ENCODE measurements at places on chromosomes 4 and X.

- no peak for DNase-seq
Measured at GRCh38 chr4:138053641-138054301, 188.4 kb downstream of the SLC7A11 start.

- no peak for DNase-seq
Measured at GRCh38 chrX:12955882-12956703, 18.8 kb upstream of the TMSB4X start.

DNA sequence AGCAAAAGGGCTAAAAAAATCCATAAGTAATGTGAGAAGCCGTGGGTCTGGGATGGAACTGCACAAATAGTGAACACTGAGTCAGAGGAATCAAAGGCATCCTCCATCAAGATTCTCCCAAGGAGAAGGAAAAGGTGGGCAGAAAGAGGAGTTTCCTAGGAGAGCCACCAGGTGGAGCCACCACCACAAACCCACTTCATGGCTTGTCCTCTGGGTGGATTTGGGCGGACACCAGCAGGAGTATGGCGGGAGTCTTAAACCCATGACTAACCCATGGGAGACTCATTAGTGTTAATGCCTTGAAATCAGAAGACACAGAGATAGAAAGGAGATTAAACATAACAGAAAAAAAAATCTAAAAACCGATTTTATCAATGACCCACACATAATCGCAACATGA, 147.7 kb downstream of the SH3KBP1 start:
- no peak for DNase-seq

DNA sequence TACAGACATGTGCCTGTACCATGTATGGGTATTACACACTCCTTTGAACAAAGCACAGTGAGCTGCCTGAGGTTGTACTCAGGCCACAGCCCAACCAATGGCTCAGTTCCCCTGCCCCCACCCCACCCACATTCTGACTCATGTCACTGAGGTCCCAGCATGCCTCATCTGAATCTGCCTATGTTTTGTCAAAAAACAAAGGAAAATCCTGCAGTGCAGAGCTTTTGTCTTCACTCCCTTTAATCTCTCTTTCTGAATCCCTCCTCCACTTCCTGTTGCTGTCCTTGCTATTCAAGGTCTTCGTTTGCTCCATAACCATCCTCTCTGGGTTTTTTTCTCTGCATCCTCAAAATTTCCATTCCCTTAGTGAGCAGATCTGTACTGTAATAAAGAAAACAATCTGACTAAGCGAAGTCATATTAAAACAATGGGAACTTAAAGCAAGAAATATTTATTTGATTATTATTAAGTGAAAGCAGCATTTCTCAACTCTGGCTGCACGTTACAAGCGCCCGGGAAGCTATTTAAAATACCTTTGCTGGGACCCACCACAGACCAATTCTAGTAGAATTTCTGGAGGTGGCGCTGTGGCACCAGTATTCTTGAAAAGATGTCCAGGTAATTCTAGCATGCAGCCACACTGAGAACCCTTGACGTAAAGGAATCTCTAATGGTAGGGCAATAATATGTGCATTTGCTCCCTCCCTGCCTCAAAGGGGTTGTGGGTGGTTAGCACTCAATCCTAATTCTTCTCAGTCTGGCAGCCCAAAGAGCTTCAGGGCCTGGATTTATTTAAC, 8.7 kb downstream of the GUCY2F start:
- no peak for DNase-seq

- DNase-seq = no peak
Measured at GRCh38 chrX:140712413-140713173, 3.0 kb downstream of the LINC00632 start.

GRCh38 chr4:156770140-156770539, 201.5 kb downstream of the PDGFC start:
- no peak for DNase-seq

GRCh38 chr4:10662937-10663336, 21.6 kb downstream of the CLNK start:
- no peak for DNase-seq

DNA sequence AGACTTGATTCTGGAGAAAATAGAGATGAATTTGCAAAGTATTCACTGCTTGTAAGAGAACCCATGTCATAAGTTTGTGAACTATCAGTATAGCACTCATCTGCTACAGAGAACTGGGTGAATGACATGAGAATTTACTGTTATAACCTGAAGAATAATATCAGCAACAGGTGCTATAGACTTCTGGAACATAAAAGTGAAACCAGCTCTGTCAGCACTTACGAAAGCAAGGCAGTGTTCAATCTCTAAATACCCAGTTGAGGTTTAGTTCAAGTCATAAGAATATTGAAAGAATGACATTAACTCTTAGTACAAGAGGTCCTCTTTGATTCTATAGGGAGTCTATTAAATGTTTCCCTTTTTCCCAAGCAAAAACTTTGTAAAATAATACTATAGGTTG, 232.9 kb upstream of the ANKRD50 start:
- DNase-seq = no peak

GRCh38 chrX:138886769-138887168, 175.3 kb upstream of the FGF13 start:
- DNase-seq = no peak

- DNase-seq = no peak
Measured at GRCh38 chrX:120270567-120270966, 20.0 kb downstream of the ZBTB33 start.

DNA sequence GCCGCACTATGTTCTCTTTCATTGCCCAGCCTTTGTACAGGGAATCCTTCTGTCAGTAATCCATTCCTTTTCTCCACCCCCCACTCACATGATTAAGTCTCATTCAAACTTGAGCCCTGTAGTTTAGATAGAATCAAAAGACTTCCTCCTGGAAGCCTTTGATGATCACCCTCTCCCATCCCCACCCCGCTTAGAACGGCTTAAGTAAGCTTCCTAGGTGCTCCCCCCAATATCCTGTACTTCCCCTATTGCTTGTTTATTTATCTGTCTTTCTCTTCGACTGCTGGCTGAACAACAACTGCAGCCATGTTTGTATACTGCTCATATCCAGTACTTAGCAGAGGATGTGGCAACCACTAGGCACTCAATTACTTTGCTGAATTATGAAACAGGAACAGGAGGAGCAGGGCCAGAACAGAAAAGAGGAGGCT, 38.5 kb upstream of the GPC3 start:
- no peak for DNase-seq

DNA sequence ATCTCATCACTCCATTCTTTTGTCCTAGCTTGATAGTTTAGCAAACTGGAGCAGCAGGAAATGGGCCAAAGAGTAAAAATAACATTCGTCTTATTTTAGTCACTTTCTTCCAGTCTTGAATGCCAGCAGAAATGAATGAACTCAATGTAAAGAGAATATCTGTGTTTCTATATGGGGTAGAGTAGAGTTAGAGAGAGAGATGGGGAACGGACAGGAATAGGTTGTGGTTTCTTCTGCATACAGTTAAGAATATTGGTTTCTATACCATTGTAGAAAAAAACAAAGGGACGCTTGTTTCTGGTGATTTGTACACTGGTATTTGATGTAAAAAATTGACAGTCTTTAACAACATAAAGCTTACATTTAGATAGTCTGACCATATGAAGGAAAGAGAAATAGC, 8.9 kb downstream of the GPR174 start:
- no peak for DNase-seq

DNA sequence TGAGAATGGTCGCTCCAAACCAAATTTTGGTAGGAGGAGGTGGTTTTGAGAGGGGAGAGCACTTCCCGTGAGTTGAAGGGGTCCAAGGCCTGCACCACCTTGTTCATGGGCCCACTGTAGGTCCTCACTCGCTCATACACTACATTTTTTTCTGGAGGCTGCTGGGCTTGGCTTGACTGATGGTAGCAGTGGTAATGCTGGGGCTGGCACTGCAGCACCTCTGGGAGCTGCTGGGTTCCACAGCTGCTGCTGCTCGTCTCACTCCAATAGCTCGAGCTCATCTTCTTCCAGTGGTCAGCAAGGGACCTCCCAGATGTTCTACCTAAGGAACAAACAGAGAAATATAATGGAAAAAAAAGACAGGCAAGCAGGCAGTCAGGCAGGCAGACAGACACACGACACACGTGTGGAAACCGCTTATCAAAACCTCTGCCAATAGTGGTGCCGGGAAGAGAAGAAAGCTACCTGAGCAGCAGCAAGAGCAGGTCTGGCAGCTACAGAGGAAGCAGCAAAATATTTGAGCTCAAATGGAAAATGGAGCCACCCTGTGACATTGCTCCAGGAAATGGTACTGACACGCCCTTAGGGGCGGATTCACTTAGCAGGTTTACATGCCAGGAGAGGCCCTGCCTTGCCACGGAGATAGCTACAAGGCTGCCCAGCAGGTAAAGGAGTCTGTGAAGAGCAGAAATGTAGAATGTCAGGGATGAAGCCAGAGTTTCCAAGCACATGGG, at the start of gene POF1B:
Gene POF1B, minus strand, starts transcription at position 492 of the 734 bp plus-strand sequence. Its CDS starts 211 bp downstream, at position 281.
- DNase-seq = no peak

DNA sequence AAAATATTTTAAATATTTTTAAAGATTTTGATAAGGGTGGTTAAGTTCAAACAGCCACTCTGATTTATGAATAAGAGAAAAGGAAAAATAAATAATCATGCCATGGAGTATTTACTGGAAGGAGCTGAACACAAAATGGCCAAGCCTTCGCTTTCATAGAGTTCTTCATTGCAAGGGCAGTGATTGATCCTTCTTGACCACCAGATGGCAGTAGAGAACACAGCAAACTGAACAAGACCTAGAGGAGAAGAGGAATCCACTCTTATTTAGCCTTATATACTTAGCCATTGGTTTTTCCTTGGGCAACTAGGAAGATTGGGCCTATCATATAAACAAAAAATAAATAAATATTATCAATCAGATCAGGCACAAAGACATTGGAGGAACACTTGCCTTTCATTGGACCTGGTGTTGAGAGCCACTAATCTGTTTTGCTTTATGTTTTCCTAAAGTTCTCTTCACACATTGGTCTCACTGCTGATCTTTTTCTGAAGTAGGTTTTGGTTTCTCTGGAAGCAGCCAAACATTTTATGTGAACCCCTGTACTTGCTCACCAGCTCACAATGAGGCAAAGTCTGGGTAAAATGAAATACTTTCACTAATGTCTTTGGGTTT, 58.1 kb upstream of the PARM1 start:
- DNase-seq = no peak

DNA sequence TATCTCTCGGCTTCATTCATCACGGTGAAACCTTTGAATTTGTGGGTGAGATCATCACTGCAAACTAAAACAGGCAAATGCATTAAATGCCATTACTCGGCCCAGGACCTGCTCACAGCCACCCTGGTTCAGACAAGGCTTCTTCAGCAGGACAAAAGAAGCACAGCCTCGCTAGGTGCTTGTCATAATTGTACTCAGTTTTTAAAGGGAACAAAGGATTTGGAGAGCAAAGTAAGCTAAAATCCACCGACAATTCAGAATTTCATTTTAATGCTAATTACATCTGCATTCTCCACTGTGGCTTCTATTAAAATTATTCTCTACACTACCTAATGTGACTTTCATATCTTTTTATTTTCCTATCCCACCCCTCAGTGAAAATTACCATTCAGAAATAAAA, 57.0 kb downstream of the PCYT1B start:
- DNase-seq = no peak

- DNase-seq = no peak
Measured at GRCh38 chr4:112978691-112979472, 70.6 kb upstream of the ANK2 start.

- DNase-seq = no peak
Measured at GRCh38 chr4:109174224-109174953, 128.1 kb downstream of the COL25A1 start.

GRCh38 chrX:77548751-77549150, 101.6 kb downstream of the FGF16 start:
- no peak for DNase-seq

GRCh38 chr4:172778583-172778982, 390.0 kb upstream of the GALNT7 start:
- DNase-seq = no peak

DNA sequence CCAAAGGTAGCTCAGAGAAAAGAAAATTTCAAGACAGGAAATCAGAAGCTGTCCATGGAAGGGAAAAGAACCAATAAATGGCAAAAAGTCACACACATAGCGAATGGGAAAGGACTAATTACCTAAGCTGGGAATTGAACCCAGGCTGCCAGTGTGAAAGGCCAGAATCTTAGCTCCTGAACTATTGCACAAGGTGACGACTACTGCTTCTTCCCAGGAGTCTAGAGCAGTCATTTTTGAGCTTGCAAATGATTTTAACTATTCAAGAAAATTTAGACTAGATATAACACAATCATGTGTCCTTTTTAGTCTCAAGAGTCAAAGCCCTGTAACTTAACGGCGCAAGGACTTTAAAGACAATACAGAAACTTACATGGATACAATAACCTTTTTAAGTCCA, 34.1 kb upstream of the ZNF81 start:
- no peak for DNase-seq

DNA sequence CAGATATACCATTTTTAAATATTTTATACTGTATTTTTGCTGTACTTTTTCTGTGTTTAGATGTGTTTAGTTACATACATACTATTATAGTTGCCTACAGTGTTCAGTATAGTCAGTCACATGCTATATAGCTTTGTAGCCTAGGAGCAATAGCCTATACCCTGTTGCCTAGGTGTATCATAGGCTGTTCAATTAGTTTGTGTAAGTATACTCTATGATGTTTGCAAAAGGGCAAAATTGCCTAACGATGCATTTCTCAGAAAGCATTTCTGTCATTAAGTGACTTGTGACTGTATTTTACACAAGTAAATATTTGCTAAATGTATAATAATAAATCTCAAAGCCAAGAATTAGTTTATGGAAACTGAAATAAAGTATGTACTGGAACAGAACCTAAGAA, 9.5 kb downstream of the ETFDH start:
- DNase-seq = no peak

DNA sequence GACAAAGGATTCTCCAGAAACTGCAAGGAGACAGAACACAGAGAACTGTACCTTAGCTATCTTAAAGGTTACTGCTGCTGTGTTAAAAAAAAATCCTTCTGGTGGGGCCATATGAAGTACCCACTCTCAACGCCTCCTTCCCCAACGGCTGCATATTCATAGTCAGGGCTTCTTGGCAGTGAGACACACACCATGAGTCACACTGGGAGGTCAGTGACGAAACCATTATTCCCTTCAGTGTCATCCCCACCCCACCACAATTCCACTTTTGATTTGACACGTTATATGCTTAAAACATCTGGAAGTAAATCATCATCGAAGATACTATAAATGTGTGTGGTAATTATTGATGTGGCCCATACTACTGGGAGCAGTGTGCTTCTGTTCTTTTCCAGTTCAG, 271.5 kb downstream of the LDB2 start:
- no peak for DNase-seq

GRCh38 chr4:129218897-129219296, 122.9 kb downstream of the C4orf33 start:
- no peak for DNase-seq

DNA sequence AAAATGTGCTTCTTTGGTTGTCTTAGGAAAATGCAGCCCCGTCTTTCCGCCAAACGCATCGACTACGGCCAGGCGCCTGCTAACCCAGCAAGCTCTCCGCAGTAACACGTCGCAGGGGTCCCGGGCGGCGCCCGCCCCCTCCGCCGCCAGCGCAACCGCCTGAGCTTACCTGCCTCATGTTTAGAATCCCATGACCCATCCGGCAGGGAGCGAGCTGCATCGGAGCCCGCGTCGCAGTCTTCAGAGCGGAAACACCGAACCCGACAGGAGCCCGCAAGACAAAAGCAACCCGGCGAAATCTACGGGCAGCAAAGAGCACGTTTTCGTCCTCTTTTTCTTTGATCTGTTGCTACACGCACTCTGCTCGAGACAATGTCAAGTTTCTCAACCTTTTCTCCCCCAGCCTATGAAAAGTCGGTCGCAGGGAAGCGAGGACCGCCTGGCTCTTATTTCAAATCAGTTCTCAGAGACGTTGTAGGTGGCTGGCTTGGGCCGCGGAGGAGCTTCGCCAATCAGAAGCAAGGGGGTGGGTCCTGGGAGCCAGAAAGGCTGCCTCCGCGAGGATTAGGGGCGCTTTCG, at the start of gene MID1:
Gene MID1, minus strand, starts transcription at position 465 of the 579 bp plus-strand sequence. CDS start 53,038 bp downstream, outside the sequence.
- DNase-seq = no peak

Measured in stimulated activated CD8-positive, alpha-beta memory T cell treated with anti-CD3 and anti-CD28 coated beads, Interleukin-7, amount 100 ng/mL, for 1 hour (primary cell).